ENCODE measurements at places on chromosomes 5 and 9.

DNA sequence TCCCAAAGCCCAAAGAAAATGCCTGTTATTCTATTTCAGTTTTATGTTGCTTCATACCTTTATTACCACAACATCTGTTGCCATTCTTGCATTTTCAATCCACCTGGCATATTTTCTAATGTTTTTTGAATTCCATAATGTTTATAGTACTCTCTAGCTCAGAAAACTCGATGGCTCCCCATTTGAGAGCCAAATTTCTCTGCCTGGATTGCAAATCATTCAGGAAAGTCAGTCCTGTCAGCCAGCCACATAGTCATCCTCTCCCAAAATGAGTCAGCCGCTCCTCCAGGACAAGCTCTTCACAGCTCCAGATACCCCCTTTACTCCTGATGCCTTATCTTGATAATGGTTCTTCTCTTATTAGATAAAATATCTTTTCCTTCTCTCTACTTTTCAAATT is 78.2 kb upstream of the ADCY2 start:
- DNase-seq: no peak

GRCh38 chr5:146893991-146894390 is 15.4 kb upstream of the PPP2R2B start:
- no peak for DNase-seq

DNA sequence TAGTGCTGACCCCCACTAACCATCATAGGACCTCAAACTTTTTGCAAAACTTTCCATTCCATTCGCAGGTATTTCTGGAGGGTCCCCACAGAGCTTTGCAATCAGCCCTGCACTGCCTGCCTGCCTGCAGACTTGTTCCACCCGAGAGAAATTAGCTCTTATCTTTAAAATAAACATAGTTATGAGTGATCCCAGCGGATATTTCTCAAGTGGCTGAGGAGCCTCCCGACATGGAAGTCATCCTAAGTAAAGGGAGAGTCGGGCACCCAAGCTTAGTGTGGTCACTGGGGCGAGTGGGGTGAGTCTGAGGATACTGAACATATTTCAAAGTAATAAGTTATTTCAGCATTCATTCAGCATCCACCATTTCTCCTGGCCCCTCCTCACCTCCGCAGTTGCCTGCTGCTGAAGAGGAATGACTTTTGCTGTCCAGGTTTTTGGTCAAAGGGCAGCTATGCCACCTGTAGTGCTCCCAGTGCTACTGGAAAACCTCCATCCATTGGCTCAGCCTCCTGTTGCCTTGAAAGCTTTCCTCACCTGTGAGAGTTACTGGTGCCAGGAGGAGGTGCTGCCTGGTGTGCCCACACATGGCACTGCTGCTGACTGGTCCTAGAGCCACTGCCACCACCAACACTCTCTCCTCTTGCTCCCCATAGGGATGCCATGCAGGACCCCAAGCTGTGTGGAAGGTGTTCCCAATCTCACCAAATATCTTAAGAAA is 89.7 kb upstream of the PCSK1 start:
- DNase-seq: no peak

DNA sequence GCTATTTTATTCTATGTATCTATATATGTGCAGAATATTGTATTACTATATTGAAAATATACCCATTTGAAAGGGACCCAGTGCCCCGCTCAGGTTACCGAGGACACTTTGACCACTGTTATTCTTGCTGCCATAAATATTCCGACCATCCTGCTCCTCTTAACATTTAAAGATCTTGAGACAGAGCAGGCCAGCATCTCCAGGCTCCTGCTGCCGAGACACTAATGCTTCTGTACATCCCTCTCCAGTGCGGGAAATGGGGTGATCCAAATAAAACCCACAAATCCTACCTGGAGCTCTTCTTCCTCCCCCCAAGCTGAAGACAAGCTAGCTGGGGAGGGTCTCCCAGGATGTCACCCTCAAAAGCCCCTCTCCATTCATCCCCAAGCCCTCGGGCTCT is 3.9 kb downstream of the SH3PXD2B start:
- no peak for DNase-seq

DNA sequence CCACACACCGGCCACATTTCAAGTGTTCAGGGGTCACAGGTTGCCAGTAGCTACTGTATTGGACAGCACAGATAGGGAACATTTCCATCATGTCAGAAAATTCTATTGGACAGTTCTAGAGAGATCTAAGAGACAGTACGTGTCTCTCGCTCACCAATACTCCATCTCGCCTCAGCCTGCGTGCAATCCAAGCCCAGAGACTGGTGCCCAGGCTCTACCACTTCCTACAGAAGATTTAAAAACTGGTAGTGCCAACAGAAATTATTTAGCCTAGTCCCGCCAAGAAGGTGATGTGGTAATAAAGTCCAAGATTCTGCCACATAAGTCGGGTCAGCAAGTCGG is 390 bp upstream of the SNX2 start:
- DNase-seq: no peak

- no peak for DNase-seq
Observed at GRCh38 chr9:135347461-135347860, 132.1 kb upstream of the PPP1R26 start.

- no peak for DNase-seq
Observed at GRCh38 chr5:169914766-169915165, 65.5 kb downstream of the INSYN2B start.

DNA sequence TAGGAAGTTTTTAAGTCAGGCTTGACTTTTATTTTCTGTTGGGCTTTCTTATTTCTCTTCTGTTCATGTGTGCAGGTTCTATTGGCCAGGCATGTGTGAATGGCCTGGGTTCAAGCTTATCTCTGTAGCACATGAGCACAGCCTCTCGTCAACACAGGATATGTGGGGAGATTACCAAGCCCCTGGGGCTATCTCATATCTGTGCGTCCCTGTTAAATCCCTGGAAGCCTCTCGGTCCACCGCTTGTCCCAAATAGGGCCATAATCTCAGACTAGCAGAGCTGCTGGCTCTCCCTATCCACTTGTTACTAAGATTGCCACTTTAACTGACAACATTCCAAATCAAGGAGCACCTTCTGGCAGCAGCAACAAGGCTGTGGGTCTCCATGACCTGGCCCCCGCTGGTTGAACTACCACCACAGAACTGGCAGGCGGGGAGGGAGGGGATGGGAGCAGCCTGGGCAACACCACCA is 28.4 kb upstream of the EBF1 start:
- DNase-seq: no peak

DNA sequence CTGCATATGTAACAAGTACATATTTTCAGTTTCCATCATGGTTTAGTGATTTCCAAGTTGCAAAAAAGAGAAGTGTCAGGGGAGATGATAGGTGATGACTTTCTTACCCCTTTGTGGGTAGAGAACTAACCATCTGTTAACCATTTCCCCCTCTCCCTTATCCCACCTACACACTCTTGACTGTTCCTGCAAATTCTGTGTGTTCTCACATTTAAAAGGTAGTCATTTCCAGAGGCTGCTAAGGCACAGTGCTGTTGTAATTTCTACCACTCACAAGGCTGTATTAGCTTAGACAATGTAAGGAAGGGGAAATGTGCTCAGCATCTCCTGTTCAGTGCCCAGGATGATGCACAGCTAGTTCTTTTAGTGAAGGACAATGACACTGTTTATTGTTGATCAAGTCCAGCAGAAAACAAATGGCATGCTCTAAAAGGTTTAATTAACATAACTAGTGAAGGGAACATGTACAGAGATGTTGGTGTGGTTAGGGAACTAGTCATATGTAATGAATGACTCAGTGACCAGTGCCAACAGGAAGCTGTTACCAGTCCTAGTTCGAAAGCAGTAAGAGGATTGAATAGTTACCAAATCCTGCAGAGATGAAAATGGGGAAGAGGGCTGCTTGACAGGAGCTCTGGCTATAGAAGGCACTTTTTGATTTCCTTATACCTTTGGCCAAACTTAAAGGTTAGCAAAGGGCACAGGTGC is 165.1 kb downstream of the PLK2 start:
- DNase-seq: no peak

DNA sequence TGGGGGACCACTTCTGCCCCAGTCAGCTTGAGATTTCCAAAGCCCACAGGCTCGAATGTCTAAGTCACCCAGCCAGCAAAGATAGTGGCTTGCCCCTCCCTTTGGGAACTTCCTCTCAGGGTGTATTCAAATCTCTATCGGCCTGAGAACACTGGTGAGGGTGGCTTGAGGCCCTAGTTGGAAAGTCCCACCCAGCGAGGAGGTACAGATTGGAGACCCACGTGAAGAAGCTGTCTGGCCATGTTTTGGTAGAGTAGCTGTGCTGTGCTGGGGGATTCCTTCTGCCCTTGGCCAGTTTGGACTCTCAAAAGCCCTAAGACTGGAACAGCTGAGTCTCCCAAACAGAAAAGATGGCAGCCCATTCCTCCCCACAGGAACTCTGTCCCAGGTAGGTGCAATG is 172.7 kb upstream of the RIOK2 start:
- no peak for DNase-seq

GRCh38 chr9:31847963-31848362 is 536.5 kb upstream of the ACO1 start:
- no peak for DNase-seq

DNA sequence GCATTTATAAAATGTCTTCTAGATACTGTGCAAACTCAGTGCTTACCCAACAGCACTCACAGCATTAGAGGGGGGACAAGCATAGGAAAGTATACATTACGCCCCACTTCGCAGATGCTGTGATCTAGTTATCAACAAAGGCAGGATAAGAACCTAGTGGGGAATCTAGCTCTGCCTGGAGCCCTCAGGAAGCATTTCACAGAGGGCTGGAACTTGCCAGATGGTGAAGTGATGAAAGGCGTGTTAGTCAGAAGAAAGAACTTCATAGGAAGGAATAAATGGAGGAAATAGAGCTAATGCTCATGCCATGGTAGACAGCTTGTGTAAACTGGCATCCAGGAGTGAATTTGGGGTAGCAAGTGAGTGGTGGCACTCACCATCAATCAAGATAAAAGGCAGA is 25.8 kb downstream of the DIRAS2 start:
- no peak for DNase-seq

GRCh38 chr5:54743581-54743980 is 226.0 kb downstream of the SNX18 start:
- DNase-seq: no peak

DNA sequence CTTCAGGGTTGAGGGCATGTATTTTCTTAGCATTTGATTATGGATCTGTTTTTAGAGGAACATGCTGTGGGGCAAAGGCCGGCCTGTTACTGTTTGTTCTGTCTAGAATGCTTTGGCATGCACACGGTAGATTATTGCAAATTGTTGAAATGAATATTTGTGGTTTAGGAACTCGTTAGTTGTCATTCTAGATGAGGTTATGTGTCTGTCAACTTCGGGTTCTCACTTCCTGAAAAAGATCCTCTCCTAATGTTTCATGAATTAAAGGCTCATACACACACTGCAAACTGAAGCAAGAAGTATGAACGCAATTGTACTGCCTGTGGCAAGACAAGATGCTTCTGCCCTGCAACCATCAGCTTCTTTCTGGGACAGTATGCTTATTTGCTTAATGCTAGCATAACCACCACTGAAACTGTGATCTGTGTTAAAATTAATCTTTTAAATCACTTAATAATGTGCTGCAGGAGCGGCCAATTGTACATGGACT is 99.6 kb downstream of the BASP1 start:
- no peak for DNase-seq

GRCh38 chr9:91816356-91816755 is 133.7 kb downstream of the ROR2 start:
- DNase-seq: no peak

DNA sequence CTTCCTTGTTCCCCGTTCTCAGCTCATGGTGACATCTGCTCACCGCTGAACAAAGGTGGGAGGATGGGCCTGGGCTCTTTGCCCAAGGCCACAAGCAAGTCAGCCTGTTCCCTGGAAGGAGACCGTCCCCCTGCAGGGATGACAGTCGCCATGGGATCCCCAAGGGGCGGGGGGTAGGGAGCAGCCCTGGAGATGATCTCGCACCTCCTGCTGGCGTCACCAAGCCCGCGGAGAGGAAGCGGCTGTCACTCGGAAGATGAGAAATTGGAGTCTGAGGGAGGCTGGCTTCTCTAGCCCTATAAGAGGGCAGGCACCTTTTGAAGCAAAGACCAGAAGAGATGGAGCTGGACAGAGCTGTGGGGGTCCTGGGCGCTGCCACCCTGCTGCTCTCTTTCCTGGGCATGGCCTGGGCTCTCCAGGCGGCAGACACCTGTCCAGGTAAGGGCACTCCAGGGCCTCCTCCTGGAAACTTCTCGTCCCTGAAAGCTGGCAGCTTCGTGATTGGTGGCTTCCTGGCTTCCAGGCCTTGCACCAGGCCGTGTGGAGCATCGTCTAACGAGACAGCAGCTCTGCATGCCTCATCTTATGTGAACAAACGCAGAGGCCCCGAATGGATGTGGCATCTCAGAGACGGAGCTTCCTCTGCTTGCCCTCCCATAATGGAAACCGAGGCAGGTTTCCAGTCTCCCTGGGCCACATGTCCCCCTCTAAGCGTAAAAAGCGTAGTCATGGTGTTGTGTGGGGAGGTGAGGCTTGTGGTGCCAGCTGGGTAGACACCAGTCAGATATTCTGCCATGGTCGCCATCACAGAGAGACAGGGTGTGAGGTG is at the start of gene FCN2:
Gene FCN2, plus strand, starts transcription at position 327 of the 829 bp plus-strand sequence. Its CDS starts 12 bp downstream, at position 339.
- DNase-seq: no peak

DNA sequence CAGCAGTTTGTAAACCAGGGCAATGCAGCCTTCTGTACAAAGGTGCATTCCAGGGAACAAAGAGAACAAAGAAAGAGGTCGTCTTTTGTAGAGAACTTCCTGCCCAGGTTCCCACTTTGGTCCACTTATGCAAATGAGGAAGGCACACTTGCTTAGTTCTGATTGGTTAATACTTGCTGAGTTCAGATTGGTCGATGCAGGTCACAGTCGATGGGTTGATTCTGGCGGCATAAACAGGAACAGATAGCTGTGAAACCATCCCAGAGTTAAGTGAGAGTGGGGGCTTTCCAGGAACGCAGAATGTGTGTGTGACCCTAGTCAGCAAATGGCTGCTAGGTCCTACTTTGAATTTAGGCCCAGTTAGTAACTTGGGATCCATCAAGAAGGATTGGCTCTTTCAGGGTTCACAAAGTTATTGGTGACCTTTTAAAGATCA is 1.8 kb upstream of the ADAMTS13 start:
- DNase-seq: no peak

DNA sequence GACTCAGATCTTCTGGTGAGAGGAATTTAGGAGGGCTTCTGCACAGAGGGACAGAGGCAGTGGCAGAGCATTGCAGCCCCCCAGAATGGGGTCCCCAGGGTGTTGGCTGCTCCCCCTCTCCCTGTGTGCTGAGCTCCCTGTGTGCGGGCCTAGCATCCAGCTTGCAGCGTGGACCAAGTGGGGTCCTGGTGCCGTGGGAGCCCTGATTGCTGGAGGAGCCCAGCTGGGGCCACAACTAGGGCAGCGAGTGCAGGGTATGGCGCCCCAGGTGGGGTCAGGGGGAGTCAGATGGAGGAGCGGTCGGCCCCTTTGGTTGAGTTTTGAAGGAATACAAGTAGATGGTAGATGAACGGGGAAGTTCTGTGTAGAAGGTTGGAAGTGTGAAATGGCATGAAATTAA is 66.7 kb downstream of the TRIO start:
- DNase-seq: no peak

DNA sequence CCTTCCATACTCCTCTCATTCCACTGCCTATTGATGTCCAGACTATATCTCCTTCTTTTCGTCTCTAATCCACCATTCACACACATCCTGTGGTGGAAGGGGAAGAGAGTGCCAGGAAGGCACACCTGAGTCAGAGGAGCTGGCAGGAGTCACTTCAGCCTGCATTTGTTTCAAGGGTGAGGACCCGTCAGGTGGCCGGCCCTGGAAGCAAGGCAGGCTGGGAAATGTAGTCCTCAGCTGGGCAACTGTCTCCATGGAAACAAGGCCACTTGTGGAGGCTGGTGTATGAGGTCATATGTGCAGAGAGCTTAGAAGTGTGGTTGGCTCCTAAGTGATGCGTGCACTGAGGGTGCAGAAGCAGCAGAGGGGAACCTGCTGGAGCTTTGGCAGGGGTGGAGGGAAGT is 278.4 kb downstream of the NSG2 start:
- DNase-seq: peak; percentile 9

GRCh38 chr9:133990366-133991213 is 1.5 kb downstream of the VAV2 start:
- DNase-seq: peak; percentile 9
